ENCODE measurements at places on chromosomes 11 and 22.

DNA sequence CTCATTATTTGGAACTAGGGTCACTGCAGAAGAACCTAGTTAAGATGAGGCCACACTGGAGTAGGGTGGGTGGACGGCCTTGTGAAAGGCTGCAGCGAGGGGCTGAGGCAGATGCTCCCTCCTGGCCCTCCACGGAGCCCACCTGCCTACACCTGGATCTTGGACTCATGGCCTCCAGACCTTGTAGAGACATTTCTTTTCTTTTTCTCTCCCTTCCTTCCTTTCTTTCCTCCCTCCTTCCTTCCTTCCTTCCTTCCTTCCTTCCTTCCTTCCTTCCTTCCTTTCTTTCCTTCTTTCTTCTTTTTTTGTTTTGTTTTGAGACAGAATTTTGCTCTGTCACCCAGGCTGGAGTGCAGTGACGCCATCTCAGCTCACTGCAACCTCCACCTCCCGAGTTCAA, 26.6 kb downstream of the DUSP8 start:
- DNase-seq = no peak

GRCh38 chr11:20289732-20290131, 73.8 kb upstream of the HTATIP2 start:
- DNase-seq = no peak

DNA sequence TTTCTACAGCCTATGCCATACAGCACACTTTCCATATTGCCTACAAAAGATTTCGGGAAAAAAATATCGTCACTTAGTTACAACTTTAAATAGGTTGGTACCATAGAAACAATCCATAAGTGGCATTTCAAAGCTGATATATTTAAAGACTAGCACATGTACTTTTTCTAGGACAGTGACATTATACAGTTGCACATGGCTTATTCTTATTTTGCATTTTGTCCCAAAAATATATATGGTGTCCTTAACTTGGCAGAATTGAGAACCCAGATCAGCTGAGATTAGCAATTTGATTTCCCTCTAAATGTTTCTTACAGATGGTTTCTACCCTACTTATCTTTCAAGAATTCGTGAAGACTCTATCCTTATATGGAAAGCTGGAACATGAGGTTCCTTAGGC, 3.7 kb upstream of the TFIP11 start:
- no peak for DNase-seq

- no peak for DNase-seq
These were observed 340.1 kb downstream of the MN1 start for GRCh38 chr22:27461470-27461869.

DNA sequence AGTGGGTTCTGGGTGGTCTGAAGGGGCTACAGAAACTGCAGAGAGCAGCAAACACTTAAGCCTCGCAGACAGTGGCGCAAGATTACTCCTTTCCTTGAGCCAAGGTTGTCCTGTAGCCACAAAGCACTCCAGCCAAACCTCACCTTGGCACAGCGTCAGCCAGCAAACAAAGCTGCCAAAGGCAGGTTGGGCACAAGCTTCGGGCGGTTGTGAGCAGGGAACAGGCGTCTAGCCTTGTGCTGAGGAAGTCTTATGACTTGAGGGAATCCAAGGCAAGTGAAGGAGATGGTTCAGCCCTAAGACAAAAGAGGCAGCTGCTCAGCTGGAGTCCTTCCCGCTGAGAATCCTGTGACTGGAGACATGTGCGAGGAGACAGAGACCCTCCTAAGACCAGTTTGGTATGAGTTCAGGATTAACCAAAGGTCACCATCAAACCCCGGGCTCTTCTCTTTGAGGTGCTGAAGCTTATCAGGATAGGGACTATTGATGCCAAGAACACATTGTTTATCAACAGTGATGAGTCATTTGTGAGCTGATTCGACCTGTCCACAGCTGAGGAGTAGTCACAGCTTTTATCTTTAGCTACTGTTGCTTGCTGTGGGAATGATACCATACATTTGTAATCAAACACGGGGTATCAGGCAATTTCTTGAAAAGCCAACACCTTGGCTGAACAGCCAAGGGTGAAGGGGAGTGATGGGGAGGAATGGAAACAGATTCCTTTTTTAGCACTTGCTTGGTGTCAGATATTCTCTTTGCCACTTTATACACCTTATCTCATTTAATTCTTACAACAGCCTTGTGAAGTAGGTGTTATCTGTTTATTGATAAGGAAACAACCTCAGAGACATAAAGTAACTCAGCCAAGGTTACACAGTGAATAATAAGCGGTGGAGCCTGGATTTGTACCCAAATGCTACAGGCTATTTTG, 4.6 kb downstream of the ADM start:
- peak; percentile 80 for DNase-seq

DNA sequence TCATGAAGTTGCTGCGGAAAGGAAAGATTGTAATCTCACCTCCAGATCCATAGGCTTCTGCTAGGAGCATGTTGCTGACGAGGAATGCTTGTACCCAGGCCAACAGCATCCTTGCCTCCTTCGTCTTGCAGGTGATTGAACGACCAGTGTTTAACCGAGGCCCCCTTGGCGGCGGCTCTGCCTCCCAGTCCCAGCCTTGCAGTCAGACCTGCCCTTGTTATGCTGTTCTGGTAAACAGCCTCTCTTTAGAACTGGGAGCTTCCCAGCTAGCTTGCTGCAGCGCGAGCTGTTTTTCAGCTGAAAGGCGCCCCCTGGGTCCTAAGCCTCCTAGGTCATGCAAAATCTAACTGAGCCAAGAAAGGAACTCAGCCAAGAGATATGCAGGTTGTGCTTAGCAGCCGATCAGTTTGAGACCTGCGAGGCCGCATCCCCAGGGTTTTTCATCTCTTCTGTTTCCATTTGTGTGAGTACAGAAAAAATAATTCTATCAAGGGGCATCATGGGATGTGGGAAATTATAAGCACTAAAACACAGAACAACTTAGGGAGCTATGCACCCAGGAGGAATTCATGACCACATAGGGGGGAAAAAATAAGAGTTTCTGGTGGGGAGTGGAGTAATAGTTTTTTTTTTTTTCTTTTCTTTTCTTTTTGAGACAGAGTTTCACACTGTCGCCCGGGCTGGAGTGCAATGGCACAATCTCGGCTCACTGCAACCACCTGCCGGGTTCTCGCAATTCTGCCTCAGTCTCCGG, at the start of gene PIK3IP1:
TSS of gene PIK3IP1 (minus strand) at position 253 of the 754 bp plus-strand sequence. CDS start at position 109, 144 bp downstream.
- DNase-seq = peak; percentile 92

- DNase-seq = no peak
These were observed 25.5 kb downstream of the MYBPC3 start for GRCh38 chr11:47327025-47327424.

DNA sequence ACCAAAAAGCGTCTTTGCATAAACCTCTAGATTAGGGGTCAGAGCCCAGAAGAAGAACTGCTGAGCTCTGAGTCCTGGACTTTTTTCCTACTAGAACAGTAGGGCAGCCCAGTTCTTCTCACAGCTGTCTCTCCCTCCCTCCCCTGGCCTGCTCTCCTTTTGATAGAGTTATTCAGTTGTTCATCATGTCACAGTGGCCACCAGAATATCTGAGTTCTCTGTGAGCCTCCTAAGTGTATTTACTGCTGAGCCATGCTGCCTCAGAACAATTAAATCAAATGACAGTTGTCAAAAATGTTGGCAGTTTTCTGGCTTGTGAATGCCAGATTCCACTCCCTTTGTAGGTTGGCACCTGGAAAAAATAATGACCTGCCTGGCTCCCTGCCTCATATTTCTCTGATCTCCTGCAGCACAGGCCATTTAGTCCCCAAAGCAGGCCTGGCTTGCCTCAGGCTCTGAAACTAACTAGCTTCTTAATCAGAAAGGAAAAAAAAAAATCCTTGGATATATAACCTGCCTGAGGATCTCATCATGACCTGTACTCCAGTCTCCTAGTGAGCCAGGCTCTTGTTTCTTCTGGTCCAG, 377.4 kb upstream of the LARGE1 start:
- DNase-seq = no peak

DNA sequence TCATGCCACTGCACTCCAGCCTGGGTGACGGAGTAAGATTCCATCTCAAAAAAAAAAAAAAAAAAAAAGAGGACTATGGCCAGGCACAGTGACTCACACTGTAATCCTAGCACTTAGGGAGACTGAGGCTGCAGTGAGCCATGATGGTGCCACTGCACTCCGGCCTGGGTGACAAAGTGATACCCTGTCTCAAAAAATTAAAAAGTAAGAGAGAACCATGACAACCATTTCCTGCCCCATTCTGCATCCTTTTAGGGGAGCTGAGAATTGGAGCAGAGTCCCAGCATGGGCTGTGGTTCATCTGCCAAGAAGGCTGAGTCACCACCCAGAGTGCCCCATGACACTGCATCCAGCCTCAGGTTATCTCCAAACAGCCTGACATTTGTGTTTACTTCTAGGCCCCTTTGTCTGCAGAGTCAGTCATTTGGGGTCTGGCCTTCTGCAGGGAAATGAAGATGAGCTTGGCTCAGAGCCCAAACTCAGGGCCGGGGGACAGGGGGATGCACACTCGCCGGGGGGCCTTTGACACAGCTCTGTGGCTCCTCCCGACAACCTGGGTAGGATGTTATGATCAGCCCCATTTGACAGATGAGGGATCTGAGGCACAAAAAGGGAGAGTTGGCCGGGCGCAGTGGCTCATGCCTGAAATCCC, 4.7 kb downstream of the CSDC2 start:
- no peak for DNase-seq

DNA sequence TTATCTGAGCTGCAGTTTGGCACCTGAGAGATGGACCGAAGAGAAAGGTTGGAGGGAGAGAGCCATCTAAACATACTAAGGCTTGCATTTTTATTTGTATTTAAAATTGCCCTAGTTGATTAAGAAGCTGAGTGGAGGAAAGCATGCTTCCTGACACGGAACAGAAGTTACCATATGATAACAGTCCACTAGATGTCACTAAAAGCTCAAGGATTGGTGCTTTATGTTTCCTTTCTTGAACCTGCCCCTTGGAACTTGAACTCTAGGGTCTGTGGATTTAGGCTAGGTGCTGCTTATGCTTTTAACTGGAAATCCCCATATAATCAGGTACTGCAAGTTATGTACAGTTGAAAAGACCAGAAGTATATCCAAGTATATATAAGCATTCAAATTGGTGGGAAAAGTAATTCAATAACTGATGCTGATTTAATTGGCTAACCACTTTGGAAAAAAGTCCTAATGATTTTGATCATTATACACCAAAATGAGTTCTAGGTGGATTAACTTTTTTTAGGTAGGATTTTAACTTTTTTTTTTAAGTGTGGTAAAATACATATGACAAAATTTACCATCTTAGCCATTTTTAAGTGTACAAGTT, 9.5 kb downstream of the RBMXL2 start:
- DNase-seq = no peak

DNA sequence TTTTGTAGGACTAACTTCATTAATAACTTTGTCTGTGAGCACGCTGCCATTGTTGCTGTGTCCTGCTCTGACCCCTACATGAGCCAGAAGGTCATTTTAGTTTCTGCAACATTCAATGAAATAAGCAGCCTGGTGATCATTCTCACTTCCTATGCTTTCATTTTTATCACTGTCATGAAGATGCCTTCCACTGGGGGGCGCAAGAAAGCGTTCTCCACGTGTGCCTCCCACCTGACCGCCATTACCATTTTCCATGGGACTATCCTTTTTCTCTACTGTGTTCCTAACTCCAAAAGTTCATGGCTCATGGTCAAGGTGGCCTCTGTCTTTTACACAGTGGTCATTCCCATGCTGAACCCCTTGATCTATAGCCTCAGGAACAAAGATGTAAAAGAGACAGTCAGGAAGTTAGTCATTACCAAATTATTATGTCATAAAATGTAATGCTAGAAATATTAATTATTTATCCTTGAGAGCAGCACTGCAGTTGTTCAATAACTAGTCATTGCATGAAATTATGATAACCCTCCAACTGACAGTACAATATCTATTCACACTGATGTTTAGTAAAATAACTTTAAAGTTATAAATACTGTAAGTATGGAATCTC, 46.4 kb upstream of the OR5D13 start:
- no peak for DNase-seq

DNA sequence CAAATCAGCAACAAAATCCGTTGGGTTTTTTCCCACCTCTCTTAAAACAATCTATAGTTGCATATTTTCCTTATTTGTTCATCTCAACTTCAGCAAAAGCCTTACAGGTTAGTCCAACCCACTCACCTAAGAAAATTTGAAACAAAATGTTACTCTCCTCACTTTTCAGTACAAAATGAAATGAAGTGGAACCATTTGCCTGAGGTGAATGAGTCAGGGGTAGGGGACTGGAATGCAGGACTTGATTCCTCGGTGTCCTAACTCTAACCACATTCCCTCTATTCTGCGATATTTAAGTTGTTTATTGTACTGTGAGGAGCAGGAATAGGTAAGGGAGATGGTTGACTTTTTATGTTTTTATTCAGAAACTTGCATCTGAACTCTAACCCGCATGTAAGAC, 16.4 kb downstream of the ATP5MG start:
- no peak for DNase-seq

- DNase-seq = no peak
These were observed 607.4 kb downstream of the NTM start for GRCh38 chr11:131977854-131978253.

DNA sequence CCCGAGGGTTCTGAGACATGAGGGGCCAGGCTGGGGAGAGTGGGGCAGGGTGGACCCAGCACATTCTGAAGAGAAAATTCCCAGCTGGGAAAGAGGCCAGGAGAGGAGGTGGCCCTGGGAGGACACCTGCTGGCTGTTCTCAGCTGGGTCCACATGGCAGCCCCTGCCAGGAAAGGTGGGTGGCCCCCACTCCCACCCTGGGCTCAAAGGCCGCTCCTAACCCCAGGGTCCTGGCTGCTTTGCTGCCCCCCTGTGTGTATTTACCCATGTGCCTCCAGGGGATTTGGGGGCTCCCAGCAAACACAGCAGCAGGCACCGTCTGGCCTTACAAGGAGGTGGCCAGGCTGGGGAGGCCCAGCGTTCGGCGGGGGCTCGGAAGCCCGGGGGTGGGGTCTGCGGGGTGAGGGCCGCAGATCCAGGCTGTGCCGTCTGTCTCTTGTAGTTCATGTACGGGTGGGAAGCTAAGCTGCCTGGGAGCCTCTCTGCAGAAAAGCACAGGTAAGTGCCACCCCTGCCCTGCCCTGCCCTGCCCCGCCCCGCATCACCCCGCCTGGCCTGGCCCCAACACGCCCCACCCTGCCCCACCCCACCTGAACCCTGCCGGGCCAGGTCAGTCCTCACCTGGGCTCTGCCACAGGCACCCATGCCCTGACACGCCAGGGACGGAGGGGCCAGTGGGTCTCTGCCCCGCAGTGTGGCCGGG, 10.6 kb downstream of the MUC5B start:
- peak; percentile 35 for DNase-seq
